NB4 (cell line): ENCODE measurements at places on chromosomes 13 and 19.

DNA sequence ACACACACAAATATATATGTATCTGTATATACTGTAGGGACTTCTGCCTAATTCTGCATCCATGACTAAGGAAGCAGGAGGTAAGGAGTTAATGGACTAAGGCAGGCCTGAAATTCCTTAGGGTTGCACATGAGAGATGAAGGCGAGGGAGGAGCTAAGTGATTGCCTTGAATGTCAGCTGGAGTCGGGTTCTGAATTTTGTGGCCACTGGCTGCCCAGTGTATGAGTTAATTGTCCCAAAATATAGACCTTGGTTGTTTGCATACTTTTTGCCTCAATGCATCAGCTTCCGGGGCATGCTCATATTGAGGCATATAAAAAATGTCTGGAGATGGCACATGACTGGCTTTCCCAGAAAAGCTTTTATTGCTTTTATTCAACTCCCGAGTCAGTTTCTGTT, 245.5 kb downstream of the TDRD3 start:
- DNase-seq, result no peak

DNA sequence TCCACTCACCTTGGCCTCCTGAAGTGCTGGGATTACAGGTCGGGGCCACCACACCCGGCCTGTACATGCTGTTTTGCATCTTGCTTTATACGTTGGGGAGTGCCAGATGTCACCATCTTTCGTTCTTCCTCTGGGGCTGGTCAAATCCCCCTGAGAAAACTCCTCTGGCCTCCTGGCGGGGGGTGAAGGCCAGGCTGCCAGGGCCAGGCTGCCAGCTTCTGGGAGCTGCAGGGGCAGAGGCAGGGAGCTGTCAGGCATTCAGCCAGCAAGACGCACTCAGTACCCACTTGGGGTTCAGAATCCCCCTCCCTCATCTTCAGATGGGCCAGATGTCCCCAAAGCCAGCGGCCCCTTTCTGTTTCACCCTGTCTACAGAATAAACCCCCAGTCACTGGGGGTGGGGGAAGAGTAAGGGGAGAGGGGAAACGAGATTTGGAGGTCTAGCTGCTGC, 16.1 kb downstream of the ZSWIM9 start:
- peak; percentile 86 for DNase-seq

- DNase-seq, result peak; percentile 53
These were observed 1210.1 kb downstream of the DIAPH3 start for GRCh38 chr13:58953638-58954037.

GRCh38 chr19:15091918-15092753, 10.1 kb downstream of the OR1I1 start:
- peak; percentile 70 for DNase-seq

- DNase-seq, result no peak
These were observed 133.8 kb downstream of the MRPL57 start for GRCh38 chr13:21310220-21310619.

GRCh38 chr19:1241417-1242095, at the start of gene ATP5F1D:
ATP5F1D (plus strand) TSS chr19:1241751; CDS start chr19:1241851, 100 bp downstream.
- DNase-seq, result peak; percentile 92
